Tibial nerve (tissue), 4 donors: ENCODE measurements at places on chromosomes 6 and 20. TPM values are rescaled to one million over a fixed set of nuclear protein-coding genes. Genes with fewer than 3 reads are reported as not detected.
A peak's percentile ranks its signal among the peaks of the same experiment; 100 is the strongest.

Gene ADGRF5
- total RNA-seq = 17.4 TPM

Gene DDX39B
- total RNA-seq = 436 TPM

GRCh38 chr20:19621072-19621471 lies 137.0 kb upstream of the RIN2 start:
- H3K27me3 ChIP-seq = no peaks in the 10 kb centered on the region
- no peak for DNase-seq
- no peak overlapping the region for H3K4me3 ChIP-seq
- no peaks in the 10 kb centered on the region for H3K36me3 ChIP-seq

GRCh38 chr6:50091641-50092040 lies 41.9 kb upstream of the DEFB112 start:
- no peak overlapping the region for H3K27ac ChIP-seq
- H3K4me1 ChIP-seq = no peaks in the 10 kb centered on the region
- no peaks in the 10 kb centered on the region for H3K27me3 ChIP-seq
- H3K4me3 ChIP-seq = no peak overlapping the region
- H3K36me3 ChIP-seq = no peaks in the 10 kb centered on the region
- DNase-seq = no peak

Gene ELOVL4
- total RNA-seq = 1.2 TPM

GRCh38 chr6:15754035-15754705 lies 91.3 kb upstream of the DTNBP1 start:
- H3K36me3 ChIP-seq = no peaks in the 10 kb centered on the region
- no peaks in the 10 kb centered on the region for H3K4me1 ChIP-seq
- H3K4me3 ChIP-seq = no peak overlapping the region
- DNase-seq = no peak
- H3K27me3 ChIP-seq = no peaks in the 10 kb centered on the region

Gene TP53TG5
- not detected for total RNA-seq

- no peak overlapping the region for H3K27ac ChIP-seq
- no peaks in the 10 kb centered on the region for H3K4me1 ChIP-seq
- H3K27me3 ChIP-seq = no peaks in the 10 kb centered on the region
- H3K36me3 ChIP-seq = no peaks in the 10 kb centered on the region
- DNase-seq = no peak
Measured at GRCh38 chr6:92047152-92047850, 1372.1 kb downstream of the EPHA7 start.

Gene MAS1L
- total RNA-seq = 0.42 TPM

Gene OR2J3
- not detected for total RNA-seq

Gene DEFB132
- not detected for total RNA-seq

Gene CEP250
- total RNA-seq = 41.1 TPM

Gene NRSN1
- total RNA-seq = not detected

Gene CLPSL1
- total RNA-seq = not detected

DNA sequence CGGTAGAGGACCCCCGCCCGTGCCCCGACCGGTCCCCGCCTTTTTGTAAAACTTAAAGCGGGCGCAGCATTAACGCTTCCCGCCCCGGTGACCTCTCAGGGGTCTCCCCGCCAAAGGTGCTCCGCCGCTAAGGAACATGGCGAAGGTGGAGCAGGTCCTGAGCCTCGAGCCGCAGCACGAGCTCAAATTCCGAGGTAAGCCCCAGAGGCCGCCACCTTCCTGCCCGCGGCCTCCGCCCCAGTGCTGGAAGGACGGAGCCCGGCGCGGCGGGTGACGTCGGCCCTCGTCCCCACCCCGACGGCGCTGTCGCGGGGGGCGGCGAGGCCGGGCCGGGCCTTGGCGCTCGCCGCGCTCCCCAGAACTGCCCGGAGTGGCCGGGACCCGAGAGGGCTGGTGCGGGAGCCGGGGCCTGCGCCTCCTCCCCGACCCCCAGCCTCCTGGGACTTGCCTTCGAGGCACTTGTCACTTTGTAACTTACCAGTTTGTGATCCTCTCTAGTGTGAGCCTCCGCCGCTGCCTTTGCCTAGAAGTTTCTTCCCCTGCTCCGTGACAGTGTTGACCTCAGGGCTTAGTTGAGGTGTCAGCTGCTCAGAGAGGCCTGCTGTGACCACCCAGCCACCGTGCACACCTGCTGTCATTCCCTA lies 417 bp downstream of the VAPB start:
- no peaks in the 10 kb centered on the region for H3K36me3 ChIP-seq
- peak overlapping the region; percentile 97 for H3K27ac ChIP-seq
- H3K4me3 ChIP-seq = peak overlapping the region; percentile 97
- no peak for DNase-seq

GRCh38 chr6:84062519-84063154 lies 29.1 kb downstream of the MRAP2 start:
- H3K36me3 ChIP-seq = no peaks in the 10 kb centered on the region
- H3K4me1 ChIP-seq = no peaks in the 10 kb centered on the region
- no peak overlapping the region for H3K4me3 ChIP-seq
- DNase-seq = no peak

Gene QKI
- 531 TPM for total RNA-seq

DNA sequence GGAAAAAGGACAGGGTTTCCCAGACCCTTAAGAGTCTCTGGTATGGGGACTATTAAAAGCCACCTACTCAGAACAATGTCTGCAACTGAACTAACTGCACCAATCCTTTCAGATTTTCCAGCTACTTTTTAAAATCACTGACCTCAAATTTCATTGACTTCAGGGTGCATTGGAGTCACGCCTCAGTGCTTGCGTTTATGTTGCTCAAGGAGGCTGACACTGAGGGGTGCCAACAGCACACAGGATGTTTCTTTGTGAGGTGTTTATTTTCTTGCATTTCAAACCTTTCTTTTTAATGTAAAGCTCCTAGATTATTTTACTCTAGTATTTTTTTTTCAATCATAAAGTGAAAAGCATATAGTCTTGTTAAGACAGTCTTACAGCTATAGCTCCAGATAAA lies 402.0 kb upstream of the SLC35B3 start:
- no peaks in the 10 kb centered on the region for H3K36me3 ChIP-seq
- no peak overlapping the region for H3K4me3 ChIP-seq
- H3K27ac ChIP-seq = no peak overlapping the region
- DNase-seq = no peak
- H3K4me1 ChIP-seq = no peaks in the 10 kb centered on the region
- no peaks in the 10 kb centered on the region for H3K27me3 ChIP-seq

DNA sequence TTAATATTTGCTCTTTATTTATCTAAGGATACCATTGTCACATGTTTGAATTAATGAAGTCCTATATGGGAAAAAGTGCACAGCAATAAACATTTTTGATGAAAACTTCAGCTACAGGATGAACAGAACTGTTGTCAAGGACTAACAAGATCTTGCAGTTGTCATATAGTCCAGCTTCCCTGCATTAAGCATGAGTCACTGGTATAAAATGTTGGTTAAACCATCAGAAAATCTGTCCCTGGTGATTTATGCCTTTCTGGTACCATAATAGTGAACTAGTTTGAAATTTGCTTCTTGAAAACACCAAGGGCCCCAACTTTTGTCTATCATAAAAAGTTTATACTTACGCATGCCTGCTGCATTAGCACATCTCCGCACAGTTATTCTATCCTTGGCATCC lies 60.4 kb upstream of the RSPO3 start:
- H3K27me3 ChIP-seq = no peaks in the 10 kb centered on the region
- H3K36me3 ChIP-seq = no peaks in the 10 kb centered on the region
- no peaks in the 10 kb centered on the region for H3K4me1 ChIP-seq

DNA sequence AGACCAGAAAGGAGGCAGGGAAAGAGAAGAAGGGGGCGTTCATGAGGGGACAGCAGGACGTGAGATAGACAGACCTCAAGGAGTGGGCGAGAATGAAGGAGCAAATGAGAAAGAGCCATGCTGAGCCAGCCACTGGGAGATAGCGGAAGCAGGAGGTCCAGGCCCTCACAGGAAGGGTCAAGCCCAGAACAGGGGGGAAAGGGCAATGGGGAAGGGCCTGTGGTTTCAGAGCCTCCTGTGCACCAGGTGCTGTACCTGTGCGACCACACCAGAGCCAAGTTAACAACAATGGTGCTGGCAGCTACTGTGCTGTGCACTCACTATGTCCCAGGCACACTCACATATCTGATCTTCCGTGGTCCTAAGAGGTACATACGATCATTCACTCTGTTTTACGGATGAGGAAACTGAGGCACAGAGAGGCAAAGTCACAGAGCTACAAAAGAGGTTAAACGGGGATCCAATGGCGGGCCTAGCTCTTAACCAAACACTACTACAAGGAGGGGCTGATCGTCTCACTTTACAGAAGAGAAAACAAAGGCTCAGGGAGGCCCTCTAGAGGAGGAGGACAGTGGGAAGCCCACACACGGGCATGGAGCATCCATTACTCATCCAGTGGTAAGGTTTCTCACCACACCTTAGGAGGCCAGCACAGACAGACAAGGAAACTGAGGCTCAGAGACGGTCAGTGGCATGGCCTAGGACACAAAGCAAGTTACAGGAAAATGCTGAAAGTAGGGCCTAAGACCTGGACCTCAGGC lies 129.1 kb downstream of the PREX1 start:
- H3K27ac ChIP-seq = no peak overlapping the region
- H3K4me1 ChIP-seq = peaks cover 31% of the 10 kb centered on the region
- no peaks in the 10 kb centered on the region for H3K36me3 ChIP-seq
- DNase-seq = no peak
- H3K27me3 ChIP-seq = no peaks in the 10 kb centered on the region
- H3K4me3 ChIP-seq = no peak overlapping the region

- H3K36me3 ChIP-seq = no peaks in the 10 kb centered on the region
- no peaks in the 10 kb centered on the region for H3K27me3 ChIP-seq
- no peak for DNase-seq
Measured at GRCh38 chr6:138499303-138500018, at the start of gene NHSL1. TSS of gene NHSL1 (minus strand) at chr6:138499494. CDS start at chr6:138499290, 204 bp downstream.

GRCh38 chr6:78523622-78524021 lies 343.7 kb upstream of the IRAK1BP1 start:
- no peak overlapping the region for H3K27ac ChIP-seq
- H3K36me3 ChIP-seq = no peaks in the 10 kb centered on the region
- DNase-seq = no peak
- H3K4me1 ChIP-seq = no peaks in the 10 kb centered on the region

Gene BIRC7
- total RNA-seq = 37.4 TPM

DNA sequence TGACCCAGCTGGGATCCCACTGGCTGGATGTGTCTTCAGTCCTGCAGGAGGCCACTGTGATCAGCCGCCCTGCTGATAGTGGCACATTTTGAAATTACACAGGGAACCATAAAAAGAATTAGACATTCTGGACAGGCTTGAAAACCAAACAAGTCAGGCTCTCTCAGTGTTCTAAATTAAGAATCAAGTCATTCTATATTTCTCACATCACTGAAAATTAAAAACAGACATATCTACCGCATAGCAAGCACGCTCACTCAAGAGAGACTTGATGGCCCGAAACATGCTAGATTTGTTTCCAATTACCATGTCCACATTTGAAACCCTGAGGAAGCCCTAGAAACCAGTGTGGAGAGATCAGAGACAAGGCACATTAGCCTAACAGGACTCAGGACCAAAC lies 57.7 kb downstream of the NFATC2 start:
- H3K4me3 ChIP-seq = no peak overlapping the region
- no peaks in the 10 kb centered on the region for H3K27me3 ChIP-seq
- no peaks in the 10 kb centered on the region for H3K4me1 ChIP-seq
- no peak for DNase-seq
- no peaks in the 10 kb centered on the region for H3K36me3 ChIP-seq

- H3K4me1 ChIP-seq = no peaks in the 10 kb centered on the region
- H3K27me3 ChIP-seq = no peaks in the 10 kb centered on the region
- H3K36me3 ChIP-seq = no peaks in the 10 kb centered on the region
- H3K4me3 ChIP-seq = no peak overlapping the region
- H3K27ac ChIP-seq = peak overlapping the region; percentile 83
- peak; percentile 62 for DNase-seq
Measured at GRCh38 chr6:140062043-140063020, 687.9 kb upstream of the CITED2 start.

DNA sequence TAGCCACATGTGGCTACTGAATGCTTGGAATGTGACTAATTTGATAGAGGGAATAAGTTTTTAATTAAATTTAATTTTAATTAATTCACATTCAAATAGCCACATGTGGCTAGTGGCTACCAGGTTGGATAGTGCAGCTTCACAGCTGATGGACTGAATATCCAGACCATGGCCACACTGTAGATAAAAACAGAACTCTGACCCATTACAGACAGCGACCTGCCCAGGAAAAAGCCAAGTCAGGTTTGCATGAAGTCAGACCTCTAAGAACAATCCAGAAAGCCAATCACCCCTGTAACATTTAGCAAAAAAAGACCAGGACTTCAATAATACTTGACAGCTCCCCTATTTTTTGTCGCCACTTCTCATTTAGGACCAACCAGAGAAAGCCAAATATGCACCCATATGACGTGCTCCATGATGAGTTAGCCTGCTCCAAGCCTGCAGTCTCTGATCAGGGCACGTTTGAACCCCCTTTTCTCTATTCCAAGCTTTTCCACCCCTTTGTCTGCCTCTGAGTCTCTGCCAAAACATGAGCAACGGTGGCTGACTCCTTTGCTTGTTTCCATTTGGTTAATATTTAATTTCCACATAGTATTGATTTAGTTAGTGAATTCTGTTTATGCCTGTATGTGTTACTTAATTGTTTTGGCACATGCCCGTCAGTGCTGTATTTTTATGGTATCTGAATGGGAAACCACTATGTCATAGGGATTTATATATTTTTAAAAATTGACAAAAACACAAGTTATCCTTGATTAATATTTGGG lies 636.3 kb downstream of the UTRN start:
- H3K36me3 ChIP-seq = no peaks in the 10 kb centered on the region
- no peak overlapping the region for H3K27ac ChIP-seq
- H3K27me3 ChIP-seq = no peaks in the 10 kb centered on the region
- no peak overlapping the region for H3K4me3 ChIP-seq
- no peaks in the 10 kb centered on the region for H3K4me1 ChIP-seq

DNA sequence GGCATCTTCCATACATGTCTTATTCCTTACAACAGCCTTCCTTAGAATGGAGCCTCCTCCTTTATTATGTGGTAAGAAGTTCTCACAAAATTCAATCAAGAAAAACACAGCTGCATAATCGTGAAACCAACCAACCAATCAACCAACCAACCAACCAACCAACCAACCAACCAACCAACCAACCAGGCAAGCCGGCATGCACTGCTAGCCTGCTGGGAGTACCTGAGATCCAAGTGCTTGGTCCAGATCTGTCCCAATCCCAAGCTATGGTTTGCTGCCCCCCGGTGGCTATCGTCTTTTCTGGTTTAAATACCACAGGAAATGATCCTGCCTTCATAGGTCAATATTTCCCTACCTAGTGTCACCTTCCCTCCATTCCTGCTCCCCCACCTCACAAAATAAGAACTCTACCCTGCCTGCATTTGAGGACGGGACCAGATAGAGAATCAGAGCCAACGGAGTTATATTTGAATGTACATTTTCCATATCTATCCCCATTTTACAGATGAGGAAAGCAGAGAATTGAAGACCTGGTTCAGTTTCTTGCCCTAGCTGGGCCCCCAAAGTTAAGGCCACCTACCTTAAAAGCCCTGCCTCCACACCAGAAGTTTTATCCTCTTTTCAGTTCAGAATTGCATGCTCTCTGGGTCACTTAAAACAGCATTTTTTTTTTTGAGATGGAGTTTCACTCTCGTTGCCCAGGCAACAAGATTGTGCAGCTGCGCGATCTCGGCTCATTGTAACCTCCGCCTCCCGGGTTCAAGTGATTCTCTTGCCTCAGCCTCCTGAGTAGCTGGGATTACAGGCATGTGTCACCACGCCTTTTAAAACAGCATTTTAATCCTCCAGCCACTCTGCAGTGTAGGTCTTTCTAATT lies 27.1 kb downstream of the RAB44 start:
- DNase-seq = peak; percentile 76
- no peak overlapping the region for H3K4me3 ChIP-seq
- H3K4me1 ChIP-seq = peaks cover 12% of the 10 kb centered on the region
- H3K36me3 ChIP-seq = no peaks in the 10 kb centered on the region
- H3K27ac ChIP-seq = no peak overlapping the region

Gene DNMT3B
- 1.5 TPM for total RNA-seq
